ENCODE measurements at places on chromosomes 5 and 9.

DNA sequence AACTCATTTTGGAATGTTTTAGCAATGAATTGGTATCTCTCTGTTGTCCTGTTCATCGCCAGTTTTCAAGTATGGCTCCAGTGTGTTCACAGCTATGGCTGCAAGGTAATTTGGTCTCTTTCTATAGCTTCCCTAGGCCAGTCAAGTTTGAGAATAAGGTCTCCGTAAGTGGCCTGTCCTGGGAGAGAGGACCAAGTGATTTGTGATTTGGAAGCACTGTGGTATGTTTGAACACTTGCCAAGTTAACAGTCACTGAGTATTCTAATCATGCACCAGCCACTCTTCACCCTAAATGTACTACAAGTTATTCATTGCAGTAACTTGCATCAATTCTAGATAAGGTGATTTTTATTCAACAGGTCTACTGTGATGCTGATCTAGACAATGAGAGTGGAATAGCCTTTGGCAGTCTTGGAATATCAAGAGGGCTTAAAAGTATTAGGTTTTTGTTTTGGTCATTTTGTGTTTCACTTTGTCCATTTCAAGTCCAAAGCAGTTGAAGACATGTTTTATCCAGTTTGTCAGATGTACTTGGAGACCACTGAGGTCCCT lies 41.1 kb downstream of the G3BP1 start:
- DNase-seq: no peak

DNA sequence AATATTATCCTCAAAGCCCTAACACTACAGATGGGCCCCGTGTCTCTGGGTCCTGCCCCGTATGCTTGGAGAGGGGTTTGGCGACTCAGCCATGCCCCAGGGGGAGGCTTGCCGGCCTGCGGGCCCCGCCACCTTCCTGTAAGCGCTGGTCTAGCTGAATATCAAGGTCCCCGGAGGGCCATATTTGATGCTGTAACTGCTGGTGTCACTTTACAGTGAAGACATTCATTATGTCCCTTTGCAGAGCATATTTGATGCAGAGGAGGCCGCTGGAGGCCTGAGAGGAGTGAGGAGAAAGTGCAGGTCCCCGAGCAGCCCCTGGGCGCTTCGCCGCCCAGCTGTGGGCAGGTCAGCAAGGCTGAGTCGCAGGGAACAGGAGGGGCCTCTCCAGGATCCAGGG lies 16.8 kb downstream of the IRX4 start:
- no peak for DNase-seq

GRCh38 chr5:6702633-6703032 lies 10.6 kb upstream of the TENT4A start:
- no peak for DNase-seq

- DNase-seq: no peak
These were observed 293.6 kb downstream of the ACTL7B start for GRCh38 chr9:108562176-108562575.

- DNase-seq: no peak
These were observed 13.1 kb upstream of the MAP3K1 start for GRCh38 chr5:56802205-56802604.

DNA sequence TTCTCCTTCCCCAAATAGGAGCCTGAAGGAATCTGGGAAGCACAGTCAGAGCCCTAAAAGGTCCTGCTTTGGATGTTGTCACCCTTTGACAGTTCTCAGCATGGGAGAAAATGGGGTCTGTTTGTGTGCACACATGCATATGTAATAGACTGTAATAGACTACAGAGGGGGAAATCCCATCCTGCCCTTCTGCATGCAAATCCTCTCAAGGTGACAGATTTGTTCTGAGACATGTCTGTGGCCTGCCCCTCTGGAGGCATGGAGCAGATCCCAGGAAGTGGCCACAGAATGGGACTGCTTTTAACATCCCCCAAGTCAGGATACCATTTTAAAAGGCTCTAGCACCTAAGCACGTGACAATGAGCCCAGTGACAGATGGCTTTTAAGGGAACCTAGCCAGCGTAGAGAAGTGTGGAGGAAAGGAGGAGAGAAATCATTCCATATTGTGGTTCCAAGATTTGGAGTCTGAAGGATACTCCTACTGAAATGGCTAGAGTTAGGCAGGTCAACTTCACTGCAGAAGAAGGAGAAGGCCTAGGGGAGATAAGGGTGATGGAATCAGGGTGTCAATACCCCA lies 483.5 kb downstream of the SPOCK1 start:
- DNase-seq: no peak

DNA sequence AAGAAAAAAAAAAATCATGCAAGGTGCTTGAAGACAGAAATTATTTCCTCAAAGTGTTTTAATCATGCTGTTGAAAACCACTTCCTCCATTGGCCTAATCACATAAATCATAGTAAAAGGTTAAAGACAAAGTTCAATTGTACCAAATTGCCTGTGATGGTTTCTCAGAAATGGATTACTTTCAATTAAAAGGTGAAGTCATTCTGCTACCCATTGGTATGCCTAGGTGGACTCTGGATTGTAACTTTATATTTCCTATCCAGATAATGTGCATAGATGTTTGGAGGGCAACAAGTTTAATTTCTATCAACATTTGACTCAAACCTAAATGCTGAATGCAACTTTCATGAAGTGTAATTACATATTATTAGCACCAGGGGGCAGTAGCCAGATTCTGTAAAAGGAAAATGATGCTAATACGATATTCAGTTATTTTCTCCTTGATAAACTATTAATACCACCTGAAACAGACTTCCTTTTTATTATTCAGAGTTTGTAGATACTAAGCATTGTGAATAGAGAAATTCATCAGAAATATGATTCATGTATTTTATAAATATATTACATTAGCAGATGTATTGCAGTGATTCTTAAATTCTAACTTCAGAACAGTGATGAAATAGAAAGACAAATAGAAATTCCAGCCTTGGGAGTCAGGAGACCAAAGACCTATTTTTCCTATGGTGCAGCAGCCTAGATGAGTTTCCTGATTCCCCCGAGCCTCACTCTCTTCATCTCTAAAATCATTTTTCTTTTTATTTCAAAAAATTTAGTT lies 148.2 kb downstream of the CAAP1 start:
- DNase-seq: no peak

DNA sequence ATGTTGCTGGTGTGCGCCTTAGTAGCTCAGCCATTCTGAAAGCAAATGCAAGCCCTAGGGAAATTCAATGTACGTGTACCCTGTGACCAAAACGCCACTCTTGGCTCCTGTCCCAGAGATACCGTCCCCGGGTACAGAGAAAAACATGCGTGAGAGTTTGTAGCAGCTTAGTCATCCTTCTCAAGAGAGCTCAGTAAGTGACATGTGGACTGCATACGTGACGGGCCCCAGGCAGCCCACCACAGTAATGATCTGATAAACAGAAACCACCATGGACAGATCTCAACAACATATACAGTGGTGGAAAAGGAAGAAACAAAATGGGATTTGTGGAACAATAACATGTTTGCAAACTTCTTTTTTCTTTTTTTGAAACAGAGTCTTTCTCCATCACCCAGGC lies 45.1 kb downstream of the S1PR3 start:
- no peak for DNase-seq

DNA sequence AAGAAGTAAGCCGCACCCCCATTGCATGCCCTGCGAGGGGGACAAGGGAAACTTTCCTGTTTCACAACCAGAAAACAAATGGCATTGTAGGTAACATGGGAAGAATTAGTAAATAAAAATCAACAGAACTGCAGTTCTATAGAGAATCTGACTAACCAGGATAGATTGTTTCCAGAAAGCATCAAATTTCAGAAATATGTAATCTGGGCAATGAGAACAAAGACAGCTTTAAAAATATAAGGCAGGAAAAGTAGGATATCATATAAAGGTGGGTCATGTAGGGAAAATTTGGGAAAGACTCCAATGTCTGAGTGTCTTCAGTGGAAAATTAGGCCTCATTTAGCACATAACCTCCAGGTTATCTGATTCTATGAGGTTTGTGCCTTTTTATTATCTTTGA lies 58.3 kb upstream of the RANBP6 start:
- no peak for DNase-seq

DNA sequence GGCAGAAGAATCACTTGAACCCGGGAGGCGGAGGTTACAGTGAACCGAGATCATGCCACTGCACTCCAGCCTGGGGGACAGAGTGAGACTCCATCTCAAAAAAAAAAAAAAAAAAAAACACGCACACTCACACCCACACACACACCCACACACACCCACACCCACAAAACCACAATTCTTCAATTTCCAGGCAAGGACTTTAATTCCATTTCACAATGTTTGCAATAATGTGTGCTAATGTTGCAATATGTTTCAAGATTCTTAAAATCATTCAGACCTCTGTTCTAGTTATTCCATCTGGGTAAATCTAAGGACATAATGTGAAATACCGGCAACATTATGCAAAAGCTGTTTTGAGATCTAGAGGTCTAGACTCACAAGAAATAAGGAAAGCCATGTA lies 28.3 kb downstream of the CCDC69 start:
- DNase-seq: no peak

GRCh38 chr5:98110282-98110691 lies 663.2 kb upstream of the RGMB start:
- no peak for DNase-seq

- no peak for DNase-seq
These were observed 86.2 kb downstream of the LURAP1L start for GRCh38 chr9:12860998-12861397.

GRCh38 chr5:32182463-32183063 lies 8.4 kb upstream of the GOLPH3 start:
- DNase-seq: no peak

DNA sequence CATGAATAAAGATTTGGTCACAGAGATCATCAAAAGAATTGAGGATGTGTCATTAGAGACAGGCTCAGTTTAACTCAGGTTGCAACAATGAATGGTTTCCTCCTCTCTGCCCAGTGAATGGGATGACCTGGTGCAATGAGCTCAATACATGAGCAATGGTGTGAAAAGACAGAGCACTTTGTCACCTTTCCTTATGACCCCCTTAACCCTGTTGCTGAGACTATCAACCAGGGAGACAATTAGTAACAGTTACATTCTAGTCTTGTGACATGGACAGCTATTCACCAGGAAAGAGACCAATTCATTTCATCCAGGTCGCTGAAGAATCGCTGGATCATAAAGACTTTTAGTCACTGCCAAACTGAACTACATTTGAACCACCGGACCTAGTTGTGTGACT lies 19.9 kb upstream of the CDH6 start:
- no peak for DNase-seq

DNA sequence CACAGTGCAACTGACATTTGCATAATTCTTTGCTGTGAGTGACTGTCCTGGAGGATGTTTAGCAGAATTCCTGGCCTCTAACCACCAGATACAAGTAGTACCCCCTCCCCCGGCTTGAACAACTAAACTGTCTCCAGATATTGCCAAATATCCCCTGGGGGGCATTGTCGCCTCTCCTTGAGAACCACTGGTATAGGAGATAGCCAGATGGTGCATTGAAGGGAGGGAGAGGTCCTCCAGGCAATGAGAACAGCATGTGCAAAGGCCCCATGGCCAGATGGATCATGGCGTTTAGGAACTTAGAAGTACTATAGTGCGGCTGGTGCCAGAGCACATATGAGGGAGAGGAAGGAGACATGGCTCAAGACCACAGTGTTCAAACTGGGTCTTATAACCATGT lies 18.9 kb upstream of the ORM1 start:
- DNase-seq: no peak

GRCh38 chr9:122039234-122039633 lies 53.9 kb downstream of the TTLL11 start:
- DNase-seq: no peak

DNA sequence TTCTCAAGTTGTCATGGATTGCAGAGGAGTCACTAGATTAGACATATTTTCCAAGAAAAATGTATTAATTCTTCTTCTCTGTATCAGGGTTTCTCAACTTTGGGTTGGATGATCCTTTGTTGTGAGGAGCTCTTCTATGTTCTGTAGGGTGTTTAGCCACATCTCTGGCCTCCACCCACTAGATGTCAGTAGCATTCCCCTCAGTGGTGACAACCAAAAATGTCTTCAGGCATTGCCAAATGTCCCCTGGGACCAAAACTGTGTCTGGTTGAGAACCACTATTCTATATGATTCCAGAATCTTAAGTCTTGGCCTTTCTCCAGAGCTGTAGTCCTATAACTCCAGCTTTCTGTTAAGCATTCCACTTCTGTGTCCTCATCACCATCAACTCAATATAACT lies 220.9 kb downstream of the KIAA0825 start:
- DNase-seq: no peak

GRCh38 chr5:62587737-62588136 lies 9.1 kb downstream of the LRRC70 start:
- no peak for DNase-seq

- DNase-seq: no peak
These were observed 21.1 kb downstream of the CPEB4 start for GRCh38 chr5:173909199-173909598.

DNA sequence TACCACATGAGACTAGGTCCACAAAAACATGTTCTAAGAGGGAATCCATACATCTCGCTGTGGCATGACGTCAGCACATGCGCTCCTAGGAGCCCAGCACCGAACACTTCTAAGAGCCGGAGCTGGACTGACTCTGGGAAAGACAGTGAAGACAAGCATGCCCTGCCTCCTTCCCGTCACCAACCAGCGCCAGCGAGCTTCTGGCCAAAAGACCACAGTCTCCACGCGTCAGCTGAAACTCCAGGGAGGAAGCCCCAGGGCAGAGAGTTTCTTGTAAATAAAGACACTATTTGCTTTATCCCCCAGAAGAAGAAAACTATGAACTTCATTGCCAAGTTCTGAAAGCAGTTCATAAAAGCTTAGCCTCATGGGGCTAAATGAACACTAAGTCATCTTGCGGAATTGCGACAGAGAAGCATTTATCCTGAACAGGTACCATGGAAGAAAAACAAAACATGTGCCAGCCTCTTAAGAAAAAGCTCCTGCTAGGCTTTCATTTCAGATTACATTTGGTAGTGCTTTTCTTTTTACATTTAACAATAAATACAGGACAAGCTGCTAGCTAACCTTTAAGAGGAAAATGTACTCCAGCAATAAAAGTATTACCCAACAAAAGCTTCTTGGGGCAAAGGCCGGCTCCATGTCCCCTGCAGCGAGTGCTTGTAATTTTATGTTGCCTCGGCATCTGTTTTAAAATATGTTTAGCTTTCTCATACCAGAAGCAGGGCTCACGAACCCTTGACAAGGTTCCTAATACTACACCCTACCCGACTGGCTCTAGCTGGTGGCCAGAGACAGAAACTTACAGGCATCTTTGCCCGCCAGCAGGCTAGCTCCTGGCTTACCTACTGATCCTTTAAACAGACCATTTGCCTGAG lies 96.5 kb downstream of the PRRT1B start:
- DNase-seq: no peak
